ENCODE measurements at places on chromosomes 6 and 20. TPM values are rescaled to one million over a fixed set of nuclear protein-coding genes. Genes with fewer than 3 reads are reported as not detected.

The GFOD1 gene
- total RNA-seq: 10.9 TPM

The GSTA2 gene
- total RNA-seq: not detected

The FAM209A gene
- total RNA-seq: 0.77 TPM

The MCCD1 gene
- total RNA-seq: not detected

The PCK1 gene
- total RNA-seq: 2.4 TPM

The RFX6 gene
- not detected for total RNA-seq

The GRM1 gene
- 2.9 TPM for total RNA-seq

The GGTLC1 gene
- not detected for total RNA-seq

The WASF1 gene
- total RNA-seq: 31.2 TPM

The TFAP2A gene
- total RNA-seq: 30.1 TPM

The OPRM1 gene
- 1.4 TPM for total RNA-seq

The COL11A2 gene
- 39.0 TPM for total RNA-seq

The CFB gene
- 14.6 TPM for total RNA-seq

The LY6G5C gene
- 1.9 TPM for total RNA-seq

The ECT2L gene
- total RNA-seq: not detected

The TRIM31 gene
- total RNA-seq: not detected

The UCKL1 gene
- total RNA-seq: 44.6 TPM

The SMLR1 gene
- total RNA-seq: not detected

The XKR7 gene
- total RNA-seq: 8.2 TPM

The BHLHE23 gene
- 4.7 TPM for total RNA-seq

The GRM4 gene
- 8.1 TPM for total RNA-seq

The GCNT2 gene
- total RNA-seq: 34.2 TPM

The SMOC2 gene
- total RNA-seq: 56.6 TPM

The HCK gene
- 4.9 TPM for total RNA-seq

The NKX2-4 gene
- not detected for total RNA-seq

The SAMD5 gene
- total RNA-seq: 23.1 TPM

The FAM83D gene
- total RNA-seq: 6.3 TPM

All from camera-type eye (tissue), 1 donor.